Skeletal muscle cell (primary cell): ENCODE measurements at places on chromosomes 4 and X.

GRCh38 chr4:130028552-130028951, 932.6 kb downstream of the C4orf33 start:
- DNase-seq: no peak

- DNase-seq: no peak
Observed at GRCh38 chrX:152656890-152657289, 19.2 kb downstream of the GABRQ start.

- peak; percentile 96 for DNase-seq
Observed at GRCh38 chr4:38967260-38968095, 64.7 kb downstream of the TMEM156 start.

- DNase-seq: no peak
Observed at GRCh38 chr4:143296397-143297067, 40.1 kb upstream of the GAB1 start.

GRCh38 chr4:1080961-1081688, 32.2 kb downstream of the RNF212 start:
- peak; percentile 19 for DNase-seq

- DNase-seq: no peak
Observed at GRCh38 chr4:175935016-175935661, 123.1 kb upstream of the GPM6A start.

GRCh38 chr4:109601336-109601735, 41.3 kb downstream of the MCUB start:
- DNase-seq: no peak

DNA sequence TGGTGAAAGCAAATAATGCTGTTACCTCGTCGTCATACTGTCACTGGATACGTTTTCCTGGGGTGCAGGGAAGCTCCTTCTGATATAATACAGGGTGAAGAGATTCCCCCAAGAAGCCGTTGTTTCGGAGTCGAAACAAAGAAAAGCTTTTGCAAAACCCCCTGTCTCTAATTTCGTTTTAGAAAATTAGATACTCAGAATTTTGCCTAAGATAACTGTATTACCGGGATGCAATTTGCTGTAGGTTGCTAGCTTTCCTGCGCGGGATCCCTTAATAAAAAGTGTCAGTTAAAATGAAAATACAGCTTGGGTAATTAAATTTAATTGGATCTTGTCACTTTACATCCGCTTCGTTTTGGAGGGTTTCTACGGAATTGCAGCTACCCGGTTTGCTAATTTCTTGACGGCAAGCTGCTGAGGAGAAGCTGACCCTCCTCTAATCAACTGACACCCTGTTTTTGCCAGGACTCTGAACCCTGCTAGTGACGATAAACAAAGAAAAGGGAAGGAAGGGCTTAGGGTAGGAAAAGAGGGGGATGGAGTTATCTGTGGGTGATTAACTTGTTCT, 174.6 kb downstream of the SHOX start:
- no peak for DNase-seq

GRCh38 chrX:10470009-10470408, 150.4 kb downstream of the MID1 start:
- DNase-seq: no peak

DNA sequence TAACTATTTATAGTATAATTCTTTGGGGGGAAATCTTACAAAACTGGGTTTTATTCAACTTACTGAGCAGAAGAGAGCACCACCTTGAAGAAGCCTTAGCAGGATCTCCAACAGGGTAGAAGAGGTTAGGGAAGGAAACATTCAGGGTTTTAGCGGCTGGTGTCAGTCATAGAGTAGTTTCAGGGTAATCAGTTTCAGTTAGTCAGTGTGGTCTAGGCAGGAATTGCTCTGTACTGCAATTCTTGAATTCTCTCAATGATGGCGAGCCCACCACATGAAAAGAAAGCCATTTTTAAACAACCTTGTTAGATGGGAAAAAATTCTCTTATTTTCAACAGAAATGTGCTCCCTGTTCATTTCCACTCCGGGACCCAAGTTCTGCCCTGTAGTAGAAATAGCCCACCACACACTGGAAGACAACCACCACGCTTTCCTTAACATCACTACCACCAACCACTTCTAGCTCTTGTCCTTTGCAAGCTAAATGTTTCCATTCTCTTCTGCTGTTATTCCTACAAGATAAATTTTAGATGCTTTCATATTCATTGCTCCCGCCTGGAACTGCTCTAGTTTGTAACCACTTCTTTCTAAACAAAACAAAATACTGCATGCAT, 25.9 kb downstream of the COL25A1 start:
- DNase-seq: no peak

- DNase-seq: no peak
Observed at GRCh38 chr4:42361456-42361855, 35.8 kb upstream of the SHISA3 start.

GRCh38 chr4:1239950-1240307, 9.0 kb downstream of the CTBP1 start:
- no peak for DNase-seq

DNA sequence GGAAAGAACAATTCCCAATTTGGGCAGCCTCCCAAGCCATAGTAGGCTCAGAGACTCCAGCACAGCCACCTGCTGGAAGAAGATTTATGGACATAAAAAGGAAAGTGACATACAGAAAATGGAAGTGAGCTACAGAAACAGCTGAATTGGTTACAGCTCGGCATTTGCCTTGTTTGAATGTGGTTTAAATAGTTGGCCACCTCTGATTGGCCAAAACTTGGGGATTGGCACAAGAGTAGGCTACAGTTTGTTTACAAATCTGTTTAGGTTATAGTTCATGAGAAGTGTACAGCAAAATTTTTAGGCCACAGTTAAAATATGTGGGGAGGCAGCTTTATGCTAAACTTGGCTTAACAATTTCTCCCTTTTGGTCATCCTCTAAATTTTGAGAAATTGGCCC, 150.4 kb downstream of the MAGEC1 start:
- no peak for DNase-seq

DNA sequence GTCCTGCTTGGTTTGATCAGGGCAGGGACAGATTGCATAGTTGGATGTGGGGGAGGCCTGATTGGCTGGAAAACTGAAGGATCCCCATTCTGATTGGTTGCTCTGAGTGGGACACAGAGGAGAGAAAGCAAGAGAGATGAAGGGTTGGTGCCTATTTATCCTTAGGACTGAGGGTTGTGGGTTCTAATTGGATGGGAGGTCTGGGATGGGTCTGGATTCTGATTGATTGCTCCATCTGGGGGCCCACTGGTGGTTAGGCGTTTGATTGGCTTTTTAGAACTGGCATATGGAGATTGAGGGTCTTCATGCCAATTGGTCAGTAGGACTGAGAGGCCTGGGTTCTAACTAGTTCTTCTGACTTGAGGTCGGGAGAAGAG, 644 bp upstream of the EBP start:
- no peak for DNase-seq

- DNase-seq: peak; percentile 55
Observed at GRCh38 chr4:156673483-156673882, 298.1 kb downstream of the PDGFC start.

GRCh38 chr4:71559957-71560571, 221.2 kb downstream of the SLC4A4 start:
- DNase-seq: no peak

- DNase-seq: no peak
Observed at GRCh38 chr4:84309191-84309590, 189.9 kb downstream of the NKX6-1 start.

- DNase-seq: no peak
Observed at GRCh38 chr4:8079031-8079885, 79.4 kb downstream of the ABLIM2 start.

- no peak for DNase-seq
Observed at GRCh38 chrX:101091817-101092216, 6.2 kb upstream of the CENPI start.

- DNase-seq: peak; percentile 65
Observed at GRCh38 chr4:87038837-87039615, 104.2 kb downstream of the AFF1 start.

GRCh38 chr4:154489558-154490233, 1.9 kb downstream of the DCHS2 start:
- DNase-seq: no peak

DNA sequence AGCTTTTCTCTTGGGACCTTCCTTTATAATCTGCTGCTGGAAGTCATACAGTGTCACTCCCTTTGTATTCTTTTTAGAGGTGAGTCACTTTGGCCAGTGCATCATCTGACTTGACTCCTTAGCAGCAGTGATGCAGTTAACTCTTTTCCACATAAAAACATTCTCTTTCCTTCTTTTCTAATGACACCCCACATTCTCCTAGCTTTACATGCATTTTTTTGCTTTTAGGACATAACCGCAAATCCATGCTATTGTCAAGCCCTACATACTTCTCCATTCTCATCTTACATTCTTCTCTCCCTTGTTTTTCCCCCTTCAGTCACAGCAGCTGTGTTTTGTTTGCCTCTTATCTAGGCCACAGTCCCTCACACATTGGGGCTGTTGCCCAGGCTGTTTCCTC, 55.1 kb downstream of the ZNF330 start:
- peak; percentile 82 for DNase-seq

- DNase-seq: peak; percentile 45
Observed at GRCh38 chr4:94757192-94758140, at the start of gene BMPR1B. TSS of gene BMPR1B (plus strand) at chr4:94757955. CDS start at chr4:95104425, 346,470 bp downstream.

GRCh38 chrX:10972706-10973105, 138.4 kb upstream of the HCCS start:
- DNase-seq: no peak

DNA sequence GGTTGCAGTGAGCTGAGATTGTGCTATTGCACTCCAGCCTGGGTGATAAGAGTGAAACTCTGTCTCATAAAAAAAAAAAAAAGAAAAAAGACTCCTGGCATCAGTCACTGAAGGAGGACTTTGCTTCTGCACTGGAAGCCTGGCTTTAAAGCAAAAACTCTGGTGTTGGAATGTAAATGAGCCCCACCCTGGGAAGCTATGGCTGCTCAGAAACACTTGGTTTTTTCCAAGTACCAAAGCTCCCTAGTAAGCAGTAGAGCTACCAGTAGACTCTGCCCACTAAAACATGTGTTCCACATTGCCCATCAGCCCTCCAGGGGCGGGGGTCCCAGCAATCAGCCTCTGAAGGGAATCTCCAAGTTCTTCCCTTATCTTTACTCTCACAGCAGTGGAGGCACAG, 154.4 kb downstream of the SHROOM3 start:
- no peak for DNase-seq
